ENCODE measurements at places on chromosomes 2 and 18. TPM values are rescaled to one million over a fixed set of nuclear protein-coding genes. Genes with fewer than 3 reads are reported as not detected.
A peak's percentile ranks its signal among the peaks of the same experiment; 100 is the strongest.

TMEM178A gene
- 1.5 TPM for total RNA-seq

FEV gene
- total RNA-seq, result not detected

GULP1 gene
- total RNA-seq, result not detected

RAB27B gene
- total RNA-seq, result 0.14 TPM

SLC35G4 gene
- not detected for total RNA-seq

ACTG2 gene
- total RNA-seq, result 0.22 TPM

ABCG8 gene
- not detected for total RNA-seq

MATN3 gene
- not detected for total RNA-seq

IL1R2 gene
- 11.0 TPM for total RNA-seq

MOCOS gene
- total RNA-seq, result 0.22 TPM

C2orf78 gene
- total RNA-seq, result not detected

GLB1L gene
- 3.4 TPM for total RNA-seq

ATP6V1B1 gene
- not detected for total RNA-seq

REG3A gene
- not detected for total RNA-seq

CTAGE1 gene
- not detected for total RNA-seq

LIPG gene
- not detected for total RNA-seq

GRCh38 chr18:52343138-52343537 is 3.1 kb downstream of the DCC start:
- H3K36me3 ChIP-seq, result no peaks in the 10 kb centered on the region
- H3K27me3 ChIP-seq, result peaks cover 32% of the 10 kb centered on the region
- DNase-seq, result no peak
- H3K4me3 ChIP-seq, result no peak overlapping the region
- no peaks in the 10 kb centered on the region for H3K4me1 ChIP-seq
- H3K27ac ChIP-seq, result no peak overlapping the region

- DNase-seq, result no peak
- no peaks in the 10 kb centered on the region for H3K27me3 ChIP-seq
- peaks cover 6% of the 10 kb centered on the region for H3K36me3 ChIP-seq
Measured at GRCh38 chr2:64731746-64732145, 78.0 kb upstream of the SERTAD2 start.

GRCh38 chr2:145184741-145185651 is 665.1 kb upstream of the ZEB2 start:
- no peaks in the 10 kb centered on the region for H3K36me3 ChIP-seq
- no peak overlapping the region for H3K4me3 ChIP-seq
- H3K27me3 ChIP-seq, result peaks cover 8% of the 10 kb centered on the region

DNA sequence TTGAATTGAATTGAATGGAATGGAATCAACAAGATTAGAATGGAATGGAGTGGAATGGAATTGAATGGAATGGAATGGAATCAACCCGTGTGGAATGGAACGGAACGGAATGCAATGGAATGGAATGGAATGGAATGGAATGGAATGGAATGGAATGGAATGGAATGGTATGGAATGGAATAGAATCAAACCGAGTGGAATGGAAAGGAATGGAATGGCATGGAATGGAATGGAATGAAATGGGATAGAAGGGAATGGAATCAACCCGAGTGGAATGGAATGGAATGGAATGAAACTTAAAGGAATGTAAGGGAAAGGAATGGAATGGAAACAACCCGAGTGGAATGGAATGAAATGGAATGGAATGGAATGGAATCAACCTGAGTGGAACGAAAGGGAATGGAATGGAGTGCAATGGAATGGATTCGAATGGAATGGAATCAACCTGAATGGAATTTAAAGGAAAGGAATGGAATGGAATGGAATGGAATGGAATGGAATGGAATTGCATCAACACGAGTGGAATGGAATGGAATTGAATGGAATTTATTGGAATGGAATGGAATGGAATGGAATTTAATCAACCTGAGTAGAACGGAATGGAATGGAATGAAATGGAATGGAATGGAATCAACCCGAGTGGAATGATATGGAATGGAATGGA is 1146.6 kb downstream of the RPIA start:
- H3K27ac ChIP-seq, result no peak overlapping the region
- no peak overlapping the region for H3K4me3 ChIP-seq
- no peaks in the 10 kb centered on the region for H3K27me3 ChIP-seq

- H3K36me3 ChIP-seq, result no peaks in the 10 kb centered on the region
- no peak overlapping the region for H3K4me3 ChIP-seq
- H3K4me1 ChIP-seq, result peaks cover 22% of the 10 kb centered on the region
Measured at GRCh38 chr2:219687272-219687671, 59.8 kb downstream of the SLC4A3 start.

- H3K27me3 ChIP-seq, result peaks cover 36% of the 10 kb centered on the region
- H3K27ac ChIP-seq, result no peak overlapping the region
- H3K4me1 ChIP-seq, result no peaks in the 10 kb centered on the region
- DNase-seq, result no peak
Measured at GRCh38 chr2:176536439-176537133, 267.3 kb downstream of the MTX2 start.

GRCh38 chr2:65486282-65486681 is 53.9 kb upstream of the SPRED2 start:
- peaks cover 23% of the 10 kb centered on the region for H3K27me3 ChIP-seq
- H3K27ac ChIP-seq, result no peak overlapping the region
- H3K36me3 ChIP-seq, result peaks cover 3% of the 10 kb centered on the region

DNA sequence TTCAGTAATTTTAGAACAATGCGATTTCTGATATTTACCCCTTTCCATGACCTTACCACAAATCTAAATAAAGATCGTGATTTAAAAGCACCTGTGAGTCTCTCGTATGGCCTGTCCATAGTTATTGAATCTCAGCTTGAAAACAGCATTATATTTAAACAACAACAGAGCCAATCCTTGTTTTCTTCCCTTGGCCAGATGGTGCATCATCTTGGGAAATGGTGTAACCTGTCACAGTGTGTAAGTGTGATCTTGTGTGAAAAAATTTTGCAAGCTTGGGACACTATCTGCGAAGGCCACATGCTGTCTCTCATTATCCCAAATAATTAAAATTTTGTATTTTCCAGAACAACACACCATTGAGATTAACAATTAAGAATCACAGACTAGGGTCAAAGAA is 262.7 kb upstream of the SPHKAP start:
- no peak overlapping the region for H3K4me3 ChIP-seq
- no peak for DNase-seq
- no peaks in the 10 kb centered on the region for H3K36me3 ChIP-seq
- H3K4me1 ChIP-seq, result no peaks in the 10 kb centered on the region
- H3K27me3 ChIP-seq, result no peaks in the 10 kb centered on the region
- H3K27ac ChIP-seq, result no peak overlapping the region

- no peaks in the 10 kb centered on the region for H3K27me3 ChIP-seq
- no peak for DNase-seq
- H3K36me3 ChIP-seq, result no peaks in the 10 kb centered on the region
Measured at GRCh38 chr2:56130463-56131070, 53.2 kb upstream of the CCDC85A start.

DNA sequence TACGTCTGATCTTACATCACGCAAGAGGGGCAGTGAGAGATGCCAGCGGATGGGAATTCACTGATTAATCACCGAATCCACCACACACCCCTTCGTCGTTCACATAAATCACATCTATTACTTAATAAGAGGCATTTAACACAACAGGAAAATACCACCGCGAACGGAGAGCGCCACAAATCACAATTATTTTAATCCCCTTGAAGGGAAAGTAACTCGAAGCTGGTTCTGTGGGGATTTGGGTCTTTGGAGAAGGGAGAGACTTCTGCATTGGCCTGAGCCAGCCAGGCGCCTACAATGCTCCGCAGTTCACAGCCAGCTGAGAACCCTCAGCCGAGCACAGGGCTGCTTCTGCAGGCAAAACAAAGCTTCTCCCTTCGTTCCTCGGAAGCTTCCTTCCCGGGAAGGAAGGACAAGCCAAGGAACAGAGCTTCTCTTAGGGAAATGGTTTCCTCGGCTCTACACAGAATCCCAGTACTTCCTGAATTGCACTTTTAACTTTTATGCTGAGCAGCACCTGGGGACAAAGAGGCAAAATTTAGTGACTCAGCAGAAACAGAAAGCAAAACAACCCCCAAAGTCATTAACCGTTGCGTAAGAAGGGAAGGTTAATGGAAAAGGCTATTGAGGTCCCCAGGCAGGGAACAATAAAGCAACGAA is at the start of gene LRP1B:
LRP1B (minus strand) TSS at position 7 of the 660 bp plus-strand sequence. CDS start 287 bp downstream, outside the sequence.
- H3K27me3 ChIP-seq, result peaks cover 38% of the 10 kb centered on the region
- H3K27ac ChIP-seq, result no peak within 1 kb of the TSS
- H3K4me1 ChIP-seq, result peaks cover 12% of the 10 kb centered on the region
- H3K36me3 ChIP-seq, result no peaks in the 10 kb centered on the region
- H3K4me3 ChIP-seq, result peak within 1 kb of the TSS; percentile 81
- no peak for DNase-seq

DNA sequence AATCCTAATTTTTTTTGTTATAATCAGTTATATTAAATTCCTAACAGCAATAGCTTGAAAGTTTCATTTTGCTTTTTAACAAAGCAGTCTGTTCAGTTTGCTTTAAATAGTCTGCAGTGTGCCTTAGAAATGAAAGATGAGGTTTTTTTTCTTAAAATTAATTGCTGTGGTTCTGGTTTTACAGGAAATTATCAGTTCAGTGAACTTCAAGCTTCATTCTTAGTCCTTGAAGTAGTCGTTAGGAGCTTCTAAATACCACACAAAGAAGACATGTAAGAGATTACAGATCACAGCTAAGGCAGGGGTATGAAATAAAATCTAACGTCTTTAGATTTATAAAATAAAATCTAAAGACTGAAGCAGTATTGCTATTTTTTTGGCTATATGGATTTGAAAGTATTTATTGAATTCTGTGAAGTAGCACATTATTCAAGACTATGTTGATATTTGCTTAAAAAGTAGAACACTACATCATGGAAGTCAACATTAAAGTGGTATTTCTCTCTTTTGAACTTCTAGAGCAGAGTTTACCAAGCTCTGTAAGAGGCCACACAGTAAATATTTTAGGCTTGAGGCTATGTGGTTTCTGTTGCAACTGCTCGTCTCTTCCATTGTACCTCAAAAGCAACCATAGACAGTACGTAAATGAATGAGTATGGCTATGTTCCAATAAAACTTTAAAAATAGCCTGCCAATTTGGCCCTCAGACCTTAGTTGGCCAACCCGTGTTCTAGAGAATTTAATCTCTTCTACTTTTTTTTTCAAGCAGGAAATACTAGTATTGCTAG is 81.5 kb upstream of the STON1 start:
- peaks cover 41% of the 10 kb centered on the region for H3K4me1 ChIP-seq
- H3K27me3 ChIP-seq, result no peaks in the 10 kb centered on the region
- peak overlapping the region; percentile 96 for H3K27ac ChIP-seq
- H3K4me3 ChIP-seq, result peak overlapping the region; percentile 89
- no peak for DNase-seq

- peaks cover 2% of the 10 kb centered on the region for H3K4me1 ChIP-seq
- H3K36me3 ChIP-seq, result no peaks in the 10 kb centered on the region
- no peak overlapping the region for H3K4me3 ChIP-seq
- no peak overlapping the region for H3K27ac ChIP-seq
- no peak for DNase-seq
Measured at GRCh38 chr2:85445316-85446295, 27.1 kb downstream of the SH2D6 start.

- no peak overlapping the region for H3K4me3 ChIP-seq
- H3K4me1 ChIP-seq, result no peaks in the 10 kb centered on the region
- H3K27me3 ChIP-seq, result peaks cover 26% of the 10 kb centered on the region
- no peak for DNase-seq
Measured at GRCh38 chr18:45753286-45753685, 29.3 kb downstream of the SLC14A1 start.

GRCh38 chr2:202377207-202377761 is 1.2 kb downstream of the BMPR2 start:
- peaks cover 4% of the 10 kb centered on the region for H3K36me3 ChIP-seq
- H3K27ac ChIP-seq, result peak overlapping the region; percentile 91
- DNase-seq, result peak; percentile 34
- H3K4me3 ChIP-seq, result peak overlapping the region; percentile 98
- no peaks in the 10 kb centered on the region for H3K27me3 ChIP-seq

DNA sequence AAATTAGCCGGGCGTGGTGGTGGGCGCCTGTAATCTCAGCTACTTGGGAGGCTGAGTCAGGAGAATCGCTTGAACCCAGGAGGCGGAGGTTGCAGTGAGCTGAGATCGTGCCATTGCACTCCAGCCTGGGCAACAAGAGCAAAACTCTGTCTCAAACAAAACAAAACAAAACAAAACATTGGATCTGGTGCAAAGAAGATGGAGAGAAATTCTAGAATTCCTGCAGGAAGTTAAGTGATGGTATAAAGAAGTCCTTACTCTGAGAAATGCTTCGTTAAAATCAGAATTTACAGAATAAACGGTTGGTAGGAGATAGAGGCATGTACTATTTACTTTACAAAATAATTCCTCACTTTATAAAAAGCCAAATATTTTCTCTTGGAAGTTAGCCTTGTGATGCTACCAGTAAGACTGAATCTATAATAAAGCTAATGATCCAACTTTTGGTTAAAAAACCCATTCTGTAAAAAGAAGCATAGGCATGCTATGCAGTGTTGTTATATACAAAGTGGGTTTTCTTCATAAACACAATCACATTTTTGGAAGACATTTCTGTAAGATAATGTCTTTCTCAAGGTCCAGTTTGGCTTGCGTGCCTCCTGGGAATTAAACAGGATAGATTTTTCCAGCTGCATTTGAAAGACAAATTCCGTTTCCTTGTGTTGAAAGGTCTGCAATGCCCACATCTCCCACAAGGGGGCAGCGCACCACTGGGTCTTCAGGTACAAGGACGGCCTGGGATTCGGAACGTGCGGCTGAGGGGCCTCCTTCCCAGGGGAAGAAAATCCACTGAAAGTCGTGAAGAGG is 35.6 kb upstream of the PNO1 start:
- no peaks in the 10 kb centered on the region for H3K36me3 ChIP-seq
- no peak overlapping the region for H3K4me3 ChIP-seq
- H3K27ac ChIP-seq, result no peak overlapping the region
- peak; percentile 79 for DNase-seq
- no peaks in the 10 kb centered on the region for H3K27me3 ChIP-seq

GRCh38 chr2:11752906-11753305 is 6.5 kb downstream of the LPIN1 start:
- H3K36me3 ChIP-seq, result no peaks in the 10 kb centered on the region
- H3K27ac ChIP-seq, result peak overlapping the region; percentile 84
- DNase-seq, result no peak
- no peaks in the 10 kb centered on the region for H3K27me3 ChIP-seq
- H3K4me1 ChIP-seq, result peaks cover 98% of the 10 kb centered on the region

GRCh38 chr2:207772081-207772843 is 2.6 kb upstream of the FZD5 start:
- H3K4me1 ChIP-seq, result peaks cover 36% of the 10 kb centered on the region
- no peak overlapping the region for H3K27ac ChIP-seq
- H3K4me3 ChIP-seq, result no peak overlapping the region
- H3K36me3 ChIP-seq, result peaks cover 3% of the 10 kb centered on the region
